CD14-positive monocyte (primary cell): ENCODE measurements at places on chromosomes 11 and 22.

DNA sequence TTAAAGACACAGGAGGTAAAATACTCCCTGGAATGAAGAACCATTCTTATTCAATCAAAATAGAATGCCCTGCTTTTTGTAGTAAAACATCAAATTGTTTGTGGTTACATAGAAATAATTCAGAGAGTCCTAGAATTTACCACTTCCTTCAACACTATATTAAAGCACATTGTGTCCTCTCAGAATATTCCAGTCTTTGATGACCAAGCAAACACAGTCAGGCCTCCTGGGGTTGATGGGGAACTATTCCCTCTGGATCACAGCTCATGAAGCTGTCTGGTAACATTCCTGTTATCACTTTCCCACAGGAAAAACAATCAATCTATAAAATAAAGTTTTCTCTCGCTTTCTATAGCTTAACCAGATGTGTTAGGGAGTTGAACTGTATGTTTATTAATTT lies 389.3 kb downstream of the KCNA4 start:
- no peak for DNase-seq

DNA sequence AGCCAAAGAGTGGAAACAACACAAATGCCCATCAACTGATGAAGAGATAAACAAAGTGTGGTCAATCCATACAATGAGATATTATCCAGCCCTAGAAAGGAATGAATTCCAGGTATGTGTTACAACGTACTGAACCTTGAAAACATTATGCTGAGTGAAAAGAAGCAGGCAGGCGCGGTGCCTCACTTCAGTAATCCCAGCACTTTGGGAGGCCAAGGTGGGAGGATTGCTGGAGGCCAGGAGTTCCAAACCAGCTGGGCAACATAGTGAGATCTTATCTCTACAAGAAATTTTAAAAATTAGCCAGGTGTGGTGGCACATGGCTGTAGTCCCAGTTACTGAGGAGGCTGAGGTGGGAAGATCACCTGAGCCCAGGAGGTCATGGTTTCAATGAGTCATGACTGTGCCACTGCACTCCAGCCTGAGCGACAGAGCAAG lies 24.6 kb upstream of the TESMIN start:
- no peak for DNase-seq

DNA sequence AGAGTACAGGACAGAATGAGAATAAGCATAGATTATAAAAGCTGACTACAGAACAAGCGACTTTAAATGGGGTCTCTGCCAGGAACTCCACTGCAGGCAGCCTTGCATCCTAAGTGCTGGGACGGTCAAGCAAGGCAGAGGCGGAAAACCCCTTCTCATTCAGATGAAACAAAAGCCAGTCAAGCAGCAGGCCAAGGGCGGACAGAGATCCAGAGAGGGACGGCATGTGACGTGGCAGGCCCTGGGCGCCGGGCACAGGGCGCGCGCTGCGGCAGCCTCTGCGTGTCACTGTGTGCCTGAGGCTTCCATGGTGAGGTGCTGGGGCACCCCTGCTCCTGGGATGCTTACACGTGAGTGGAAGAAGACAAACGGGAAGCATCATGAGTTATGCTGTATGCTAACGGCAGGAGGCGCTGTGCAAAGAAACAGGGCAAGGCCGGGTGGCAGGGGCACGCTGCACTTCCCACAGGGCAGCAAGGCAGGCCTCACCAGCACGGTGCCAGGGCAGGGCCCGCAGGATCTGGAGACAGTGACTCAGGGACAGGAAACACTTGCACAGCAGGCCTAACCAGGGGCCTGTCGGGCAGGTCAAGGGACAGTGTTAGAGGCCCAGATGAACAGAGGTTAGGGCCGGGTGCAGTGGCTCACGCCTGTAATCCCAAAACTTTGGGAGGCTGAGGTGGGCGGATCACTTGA lies 6.2 kb downstream of the TOLLIP start:
- peak; percentile 59 for DNase-seq

- no peak for DNase-seq
These were observed 53.0 kb downstream of the PARVA start for GRCh38 chr11:12430351-12430750.

DNA sequence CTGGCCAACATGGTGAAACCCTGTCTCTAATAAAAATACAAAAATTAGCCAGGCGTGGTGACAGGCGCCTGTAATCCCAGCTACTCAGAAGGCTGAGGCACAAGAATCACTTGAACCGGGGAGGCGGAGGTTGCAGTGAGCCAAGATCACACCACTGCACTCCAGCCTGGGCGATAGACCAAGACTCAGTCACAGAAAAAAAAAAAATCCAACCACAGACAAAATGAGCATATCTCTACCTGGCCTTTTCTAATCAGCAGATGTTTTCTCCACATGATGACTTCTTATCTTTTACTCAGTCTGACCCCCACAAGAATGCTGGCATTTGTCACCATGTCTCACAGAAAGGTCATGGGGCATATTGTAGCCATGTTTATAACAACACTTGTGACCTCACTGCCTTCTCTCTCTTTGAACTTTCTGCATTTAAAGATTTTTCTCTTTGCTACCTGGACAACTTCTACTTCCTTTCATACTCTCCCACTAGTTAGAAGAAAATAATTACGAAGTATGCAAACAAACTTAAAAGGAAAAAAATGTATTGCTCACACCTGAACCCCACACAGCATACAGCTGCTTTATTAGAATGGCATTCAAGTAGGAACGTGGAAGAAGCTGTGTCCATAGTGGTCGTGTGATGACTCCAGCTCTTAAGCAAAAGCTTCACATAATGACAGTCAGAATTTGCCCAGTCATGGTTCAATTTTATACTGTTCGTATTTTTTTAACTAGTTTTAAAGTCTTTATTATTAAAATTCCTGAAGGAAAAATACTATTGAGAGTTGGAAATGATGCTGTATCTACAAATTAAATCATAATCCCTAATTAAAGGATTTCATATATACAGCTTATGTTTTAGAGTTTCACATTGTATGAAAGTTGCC lies 65.4 kb downstream of the ZC3H12C start:
- DNase-seq: no peak

DNA sequence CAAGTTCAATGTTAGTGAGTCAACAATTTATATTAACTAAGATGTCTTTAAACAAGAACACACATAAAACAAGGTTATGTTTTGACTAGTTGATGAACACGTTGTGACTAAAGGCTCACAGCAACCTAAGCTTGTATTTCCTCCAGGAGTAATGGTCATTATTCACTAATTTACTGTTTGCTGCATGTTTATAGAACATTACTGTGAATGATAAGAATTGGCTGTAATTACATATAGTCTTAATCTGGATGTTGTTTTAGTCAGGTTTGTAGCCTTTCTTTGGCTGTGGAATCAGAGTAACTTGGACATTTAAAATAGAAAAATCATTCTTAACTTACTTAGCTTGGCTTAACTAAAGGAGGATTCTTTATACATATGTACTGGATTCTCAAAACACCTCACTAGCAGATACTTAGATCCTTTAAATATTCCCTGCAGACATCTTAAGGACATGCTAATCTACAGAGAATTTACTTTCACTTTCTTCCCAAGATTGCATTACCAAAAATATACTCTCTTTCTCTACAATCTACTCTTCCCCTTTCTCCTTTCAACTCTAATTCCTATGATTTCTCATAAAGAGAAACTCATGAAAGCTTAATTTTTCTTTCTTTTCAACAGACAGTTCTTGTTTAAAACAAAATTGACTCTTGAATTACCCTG lies 319.7 kb upstream of the CTSC start:
- DNase-seq: no peak

DNA sequence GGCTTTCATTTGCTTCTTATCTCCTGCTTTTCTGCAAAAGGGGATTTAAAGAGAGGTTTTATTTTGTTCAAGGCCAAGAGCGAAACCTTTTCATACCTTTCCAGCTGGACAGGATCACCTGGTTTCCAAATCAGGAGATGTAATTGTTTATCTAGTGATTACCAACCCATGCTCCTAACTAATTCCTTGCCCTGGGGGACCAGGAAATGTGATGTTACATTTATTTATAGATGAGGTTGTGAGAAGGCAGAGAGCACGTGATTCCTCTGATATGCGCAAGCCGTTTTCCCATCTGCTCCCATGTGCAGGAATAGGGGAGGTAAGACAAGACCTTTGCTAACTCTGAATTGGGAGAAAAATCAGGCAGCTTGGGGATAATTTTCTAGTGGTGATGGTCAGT lies 507.2 kb upstream of the LARGE1 start:
- no peak for DNase-seq
